ENCODE measurements at places on chromosomes 5 and 9.

DNA sequence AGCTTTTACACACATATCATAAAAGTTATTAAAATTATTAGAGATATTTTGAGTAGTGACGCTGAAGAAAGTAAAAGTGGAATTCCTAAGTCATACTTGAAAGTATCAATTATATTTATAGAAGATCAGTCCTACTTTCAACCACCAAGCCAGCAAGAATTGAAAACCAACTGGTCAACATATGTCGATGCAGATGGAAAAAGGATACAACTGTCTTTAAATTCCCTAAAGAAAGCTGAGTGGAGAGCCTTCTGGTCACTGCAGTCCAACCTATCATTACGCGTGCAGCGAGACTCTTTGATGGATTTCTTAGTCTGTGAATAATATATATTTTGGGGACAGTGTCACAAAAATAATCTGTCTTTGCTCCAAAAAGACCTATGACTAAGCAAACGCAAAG lies 15.3 kb downstream of the MEF2C start:
- no peak overlapping the region for H3K27ac ChIP-seq
- no peaks in the 10 kb centered on the region for H3K27me3 ChIP-seq
- H3K4me3 ChIP-seq: no peak overlapping the region
- DNase-seq: no peak
- H3K4me1 ChIP-seq: no peaks in the 10 kb centered on the region
- no peaks in the 10 kb centered on the region for H3K36me3 ChIP-seq

DNA sequence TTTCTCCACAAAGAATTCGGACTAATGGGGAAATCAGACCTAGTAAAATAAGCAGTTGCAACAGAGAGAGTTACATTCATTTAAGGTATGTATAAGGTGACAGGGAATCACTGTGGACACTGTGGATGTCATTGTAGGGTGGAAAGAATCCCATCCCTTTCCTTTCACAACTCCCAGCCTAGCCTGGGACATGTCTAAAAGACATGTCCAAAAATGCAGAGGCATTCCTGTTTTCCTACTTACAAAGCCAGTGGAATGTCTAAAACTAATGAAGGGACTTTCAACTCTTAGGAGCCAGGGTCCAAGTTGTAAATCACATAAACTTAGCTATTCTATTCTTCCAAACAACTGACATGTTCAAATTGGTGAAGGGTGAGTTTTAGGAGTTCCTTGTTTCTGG lies 511.0 kb downstream of the PRELID2 start:
- H3K27ac ChIP-seq: no peak overlapping the region
- no peaks in the 10 kb centered on the region for H3K27me3 ChIP-seq
- H3K36me3 ChIP-seq: no peaks in the 10 kb centered on the region
- no peak for DNase-seq
- H3K4me3 ChIP-seq: no peak overlapping the region

DNA sequence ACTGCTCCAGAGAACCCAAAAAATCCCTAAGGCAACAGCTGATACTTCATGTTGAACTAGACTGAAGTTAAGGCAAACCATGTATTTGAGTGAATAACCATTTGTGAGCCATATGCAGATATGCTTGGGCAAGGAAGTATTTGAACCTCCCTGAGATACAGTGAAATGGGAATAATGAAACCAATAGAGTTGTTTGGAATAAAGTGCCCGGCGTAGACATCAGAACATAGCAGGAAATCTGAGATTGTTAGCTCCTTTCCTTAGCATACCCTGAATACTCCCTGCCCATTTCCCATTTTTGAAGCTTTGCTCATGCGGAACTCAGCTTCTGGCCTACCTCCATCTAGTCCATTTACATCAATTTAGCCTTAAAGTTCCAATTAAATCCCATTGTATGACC lies 611.9 kb downstream of the EFNA5 start:
- H3K27ac ChIP-seq: no peak overlapping the region
- H3K36me3 ChIP-seq: no peaks in the 10 kb centered on the region
- H3K4me3 ChIP-seq: no peak overlapping the region
- no peak for DNase-seq
- H3K4me1 ChIP-seq: no peaks in the 10 kb centered on the region
- H3K27me3 ChIP-seq: no peaks in the 10 kb centered on the region

GRCh38 chr5:169964246-169964645 lies 16.0 kb downstream of the INSYN2B start:
- H3K4me3 ChIP-seq: no peak overlapping the region
- no peaks in the 10 kb centered on the region for H3K4me1 ChIP-seq
- no peaks in the 10 kb centered on the region for H3K27me3 ChIP-seq
- no peak overlapping the region for H3K27ac ChIP-seq
- no peaks in the 10 kb centered on the region for H3K36me3 ChIP-seq
- DNase-seq: peak; percentile 44

DNA sequence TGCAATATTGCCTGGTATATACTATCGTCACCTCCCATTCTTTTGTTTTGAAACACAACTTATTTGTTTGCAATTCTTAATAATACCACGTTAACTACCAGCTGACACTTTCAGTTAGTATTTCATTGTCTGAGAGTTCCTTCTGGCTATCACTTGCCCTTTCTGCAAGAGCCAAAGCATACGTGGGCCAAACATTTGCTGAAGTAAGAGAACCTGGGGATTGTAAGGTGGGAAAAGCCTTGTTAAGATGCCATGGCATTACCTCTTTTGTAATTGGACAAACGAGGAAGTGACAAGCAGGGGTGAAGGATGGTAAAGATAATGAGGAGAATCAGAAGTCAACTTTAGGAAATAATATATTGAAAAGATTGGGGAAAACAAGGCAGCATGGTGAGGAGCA lies 47.7 kb downstream of the FYB1 start:
- H3K27ac ChIP-seq: no peak overlapping the region
- no peaks in the 10 kb centered on the region for H3K36me3 ChIP-seq
- H3K4me3 ChIP-seq: no peak overlapping the region
- no peaks in the 10 kb centered on the region for H3K4me1 ChIP-seq
- H3K27me3 ChIP-seq: no peaks in the 10 kb centered on the region

GRCh38 chr5:144089401-144090021 lies 80.9 kb downstream of the YIPF5 start:
- no peaks in the 10 kb centered on the region for H3K27me3 ChIP-seq
- H3K4me3 ChIP-seq: peak overlapping the region; percentile 12
- H3K27ac ChIP-seq: no peak overlapping the region
- no peak for DNase-seq
- no peaks in the 10 kb centered on the region for H3K36me3 ChIP-seq
- no peaks in the 10 kb centered on the region for H3K4me1 ChIP-seq

- no peak overlapping the region for H3K27ac ChIP-seq
- H3K4me1 ChIP-seq: no peaks in the 10 kb centered on the region
- H3K4me3 ChIP-seq: no peak overlapping the region
- H3K36me3 ChIP-seq: no peaks in the 10 kb centered on the region
- DNase-seq: no peak
- H3K27me3 ChIP-seq: no peaks in the 10 kb centered on the region
Measured at GRCh38 chr5:53350991-53351770, 129.2 kb upstream of the FST start.

- peaks cover 59% of the 10 kb centered on the region for H3K27me3 ChIP-seq
- peak; percentile 63 for DNase-seq
- no peak overlapping the region for H3K27ac ChIP-seq
- no peak overlapping the region for H3K4me3 ChIP-seq
Measured at GRCh38 chr5:171310212-171310818, 1.3 kb downstream of the TLX3 start.

- H3K4me1 ChIP-seq: no peaks in the 10 kb centered on the region
- no peaks in the 10 kb centered on the region for H3K27me3 ChIP-seq
- H3K4me3 ChIP-seq: no peak overlapping the region
Measured at GRCh38 chr5:67518227-67518626, 321.6 kb upstream of the CD180 start.
